ENCODE measurements at places on chromosomes 16 and 17.
A peak's percentile ranks its signal among the peaks of the same experiment; 100 is the strongest.

GRCh38 chr17:8894673-8895578 is 27.5 kb upstream of the PIK3R6 start:
- DNase-seq: peak; percentile 55

DNA sequence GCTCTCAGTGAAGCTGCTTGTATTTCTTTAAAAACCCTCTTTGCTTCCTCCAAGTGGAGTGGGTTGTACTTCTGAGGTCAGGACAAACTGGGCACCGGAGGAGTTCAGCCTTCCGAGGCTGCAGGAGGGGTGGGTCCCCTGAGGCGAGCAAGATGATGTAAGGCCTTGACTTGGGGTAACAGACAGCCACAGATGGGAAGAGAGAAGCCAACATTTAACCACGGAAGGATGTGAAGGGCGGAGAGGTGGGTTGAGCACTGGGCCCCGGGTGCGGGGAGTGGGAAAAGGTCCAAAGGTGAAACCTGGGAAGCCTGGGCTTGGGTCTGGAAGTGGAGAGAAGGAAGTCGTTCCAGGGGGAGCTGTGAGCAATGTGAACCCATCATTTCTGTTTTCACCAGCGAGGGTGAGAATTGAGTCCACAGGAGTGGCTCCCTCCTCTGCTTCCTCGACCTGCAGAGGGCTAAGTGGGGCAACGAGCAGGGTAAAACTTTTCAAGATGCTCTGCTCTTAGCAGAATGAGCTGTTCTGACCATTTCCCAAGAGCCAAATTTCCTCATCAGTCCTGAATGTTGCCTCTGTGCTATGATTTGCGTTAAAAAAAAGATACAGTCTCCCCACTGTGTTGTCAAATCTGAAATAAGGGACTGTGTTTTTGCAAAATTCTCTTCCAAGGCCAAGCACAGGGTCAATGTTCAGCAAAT is 137.7 kb upstream of the CRHR1 start:
- no peak for DNase-seq

DNA sequence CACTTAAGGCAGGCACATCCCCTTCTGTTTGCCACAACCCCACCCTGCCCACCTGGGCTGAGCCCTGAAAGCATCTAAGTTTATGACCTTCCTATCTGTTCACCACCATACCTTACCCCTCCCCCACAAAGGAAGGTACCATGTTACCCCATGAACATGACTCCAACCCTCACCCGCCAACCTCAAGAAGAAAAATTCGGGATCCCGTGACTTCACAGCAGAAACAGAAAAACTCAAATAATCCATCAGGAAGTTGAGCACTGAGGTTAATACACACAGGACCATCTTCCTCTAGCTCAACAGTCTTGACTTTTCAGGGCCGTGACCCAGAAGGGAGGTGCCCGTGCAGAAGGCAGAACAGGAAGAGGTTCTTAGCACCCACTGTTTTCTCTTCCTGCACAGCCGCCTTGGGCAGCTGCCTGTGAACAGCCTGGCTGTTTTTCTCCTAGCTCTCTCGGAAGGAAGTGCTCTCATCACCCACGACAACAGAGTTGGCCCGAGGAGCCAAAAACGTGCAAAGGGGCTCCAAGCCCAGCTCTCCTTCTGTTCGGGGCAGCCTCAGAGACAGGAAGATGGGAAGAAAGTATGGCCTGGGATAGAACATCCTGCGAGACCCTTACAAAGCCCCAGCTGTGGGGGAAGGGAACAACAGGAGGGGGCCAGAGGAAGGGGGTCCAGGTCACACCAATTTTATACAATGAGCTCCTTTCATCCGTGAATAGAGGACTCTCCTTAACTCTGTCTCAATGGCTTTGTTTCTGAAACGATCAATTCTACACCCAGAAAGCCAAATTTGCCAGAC is 101.1 kb downstream of the XYLT1 start:
- no peak for DNase-seq

DNA sequence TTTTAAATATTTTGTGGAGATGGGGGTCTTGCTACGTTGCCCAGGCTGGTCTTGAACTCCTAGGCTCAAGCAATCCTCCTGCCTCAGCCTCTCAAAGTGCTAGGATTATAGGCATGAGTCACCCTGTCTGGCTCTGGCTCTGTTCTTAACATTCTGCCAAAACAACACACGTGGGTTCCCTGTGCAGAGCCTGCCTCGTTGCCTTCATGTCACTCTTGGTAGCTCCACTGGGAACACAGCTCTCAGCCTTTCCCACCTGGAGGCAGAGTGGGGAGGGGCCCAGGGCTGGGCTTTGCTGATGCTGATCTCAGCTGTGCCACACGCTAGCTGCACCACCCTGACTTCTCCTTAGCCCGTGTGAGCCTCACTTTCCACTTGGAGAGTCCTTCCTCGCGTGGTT is 19.3 kb downstream of the CRISPLD2 start:
- DNase-seq: no peak

DNA sequence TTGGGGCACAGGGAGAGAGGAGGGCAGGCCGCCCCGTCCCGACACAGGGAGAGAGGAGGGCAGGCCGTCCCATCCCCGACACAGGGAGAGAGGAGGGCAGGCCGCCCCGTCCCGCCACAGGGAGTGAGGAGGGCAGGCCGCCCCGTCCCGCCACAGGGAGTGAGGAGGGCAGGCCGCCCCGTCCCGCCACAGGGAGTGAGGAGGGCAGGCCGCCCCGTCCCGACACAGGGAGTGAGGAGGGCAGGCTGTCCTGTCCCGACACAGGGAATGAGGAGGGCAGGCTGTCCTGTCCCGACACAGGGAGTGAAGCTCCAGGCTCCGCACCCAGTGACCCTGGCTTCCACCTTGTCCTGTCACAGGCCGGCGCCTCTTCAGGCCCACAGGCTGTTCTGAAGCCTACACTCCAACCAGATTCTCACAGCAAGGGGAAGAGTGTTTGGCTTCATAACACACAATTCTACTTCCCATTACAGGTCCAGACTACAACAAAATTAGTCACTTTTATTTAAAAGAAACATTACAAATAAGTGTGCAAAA is 34.1 kb downstream of the WDR45B start:
- DNase-seq: no peak

DNA sequence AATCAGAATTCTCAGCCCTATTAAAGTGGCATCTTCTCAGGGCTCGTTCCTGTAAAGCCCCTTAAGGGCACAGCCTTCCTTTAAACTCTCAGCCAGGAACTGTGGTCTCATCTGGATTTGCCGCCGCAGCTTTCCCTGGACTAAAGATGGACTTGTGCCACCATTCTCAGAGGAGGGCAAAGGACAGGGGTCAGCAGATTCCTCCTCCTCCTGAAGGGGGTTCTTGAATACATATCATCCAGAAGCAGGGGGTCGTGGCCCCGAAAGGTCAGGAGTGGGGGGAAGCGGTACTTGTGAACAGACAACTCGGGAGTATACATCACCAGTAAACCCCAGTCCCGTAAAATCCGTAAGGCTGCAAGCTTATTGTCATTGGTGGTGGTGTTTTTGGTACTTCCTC is 174.8 kb downstream of the RPTOR start:
- DNase-seq: no peak

GRCh38 chr17:7403727-7403976 is 245 bp downstream of the TMEM256 start:
- DNase-seq: no peak

DNA sequence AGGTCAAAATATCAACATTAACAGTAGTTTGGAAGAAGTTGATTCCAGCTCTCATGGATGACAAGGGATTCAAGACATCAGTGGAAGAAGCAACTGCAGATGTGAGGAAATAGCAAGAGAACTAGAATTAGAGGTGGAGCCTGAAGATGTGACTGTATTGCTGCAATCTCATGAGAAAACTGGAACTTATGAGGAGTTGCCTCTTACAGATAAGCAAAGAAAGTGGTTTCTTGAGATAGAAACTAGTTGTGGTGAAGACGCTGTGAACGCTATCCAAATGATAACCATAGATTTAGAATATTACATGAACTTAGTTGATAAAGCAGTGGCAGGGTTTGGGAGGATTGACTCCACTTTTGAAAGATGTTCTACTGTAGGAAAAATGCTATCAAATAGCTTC is 67.8 kb downstream of the GOSR1 start:
- DNase-seq: no peak

DNA sequence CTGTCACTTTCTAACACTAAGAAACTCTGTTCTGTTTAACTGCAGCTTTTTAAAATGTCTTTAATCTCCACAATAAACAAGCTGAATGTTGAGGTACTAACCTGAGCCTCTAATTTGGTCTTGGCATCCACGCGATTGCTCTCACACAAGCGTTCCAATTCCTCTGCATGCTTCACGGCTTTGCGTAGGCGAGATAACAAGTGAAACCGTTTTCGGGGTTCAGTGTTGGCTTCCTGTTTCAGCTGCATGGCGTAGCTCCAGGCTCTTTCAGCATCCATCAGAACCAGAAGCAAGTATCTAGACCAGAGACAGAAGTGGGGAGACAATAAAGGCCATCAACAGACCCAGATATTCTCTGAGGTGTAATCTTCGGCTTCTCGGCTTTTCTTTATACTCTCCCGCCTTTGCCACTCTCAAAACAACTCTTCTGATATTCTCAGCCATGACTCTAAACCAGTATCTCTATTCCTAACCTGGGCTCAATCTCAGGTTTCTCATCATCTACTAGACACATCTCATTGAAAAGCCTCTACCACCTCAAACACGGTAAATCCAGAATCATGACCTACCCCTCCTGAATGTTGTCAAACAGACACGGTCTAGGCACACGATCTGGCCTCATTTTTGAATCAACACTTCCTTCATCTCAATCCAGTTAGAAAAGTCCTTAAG is 8.3 kb downstream of the SRP68 start:
- no peak for DNase-seq

GRCh38 chr17:31147507-31148202 is 52.9 kb downstream of the NF1 start:
- DNase-seq: no peak

DNA sequence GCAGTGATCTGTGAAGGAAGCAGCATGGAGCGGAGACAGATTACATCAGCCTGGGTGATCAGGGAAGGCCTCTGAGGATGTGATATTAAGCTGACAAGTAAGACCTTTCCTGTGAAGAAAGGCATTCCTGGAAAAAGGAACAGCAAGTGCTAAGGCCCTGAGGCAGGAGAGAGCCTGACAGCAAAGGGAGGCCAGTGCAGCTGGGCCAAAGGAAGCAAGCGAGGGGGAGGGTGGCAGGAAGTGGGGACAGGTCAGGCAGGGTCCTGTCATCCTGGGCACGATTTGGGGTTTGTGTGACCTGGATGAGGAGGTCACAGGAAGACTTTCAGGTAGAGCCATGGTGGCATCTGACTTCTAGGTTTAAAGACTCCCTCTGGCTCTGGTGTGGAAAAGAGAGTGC is 12.3 kb downstream of the CPNE2 start:
- DNase-seq: no peak

DNA sequence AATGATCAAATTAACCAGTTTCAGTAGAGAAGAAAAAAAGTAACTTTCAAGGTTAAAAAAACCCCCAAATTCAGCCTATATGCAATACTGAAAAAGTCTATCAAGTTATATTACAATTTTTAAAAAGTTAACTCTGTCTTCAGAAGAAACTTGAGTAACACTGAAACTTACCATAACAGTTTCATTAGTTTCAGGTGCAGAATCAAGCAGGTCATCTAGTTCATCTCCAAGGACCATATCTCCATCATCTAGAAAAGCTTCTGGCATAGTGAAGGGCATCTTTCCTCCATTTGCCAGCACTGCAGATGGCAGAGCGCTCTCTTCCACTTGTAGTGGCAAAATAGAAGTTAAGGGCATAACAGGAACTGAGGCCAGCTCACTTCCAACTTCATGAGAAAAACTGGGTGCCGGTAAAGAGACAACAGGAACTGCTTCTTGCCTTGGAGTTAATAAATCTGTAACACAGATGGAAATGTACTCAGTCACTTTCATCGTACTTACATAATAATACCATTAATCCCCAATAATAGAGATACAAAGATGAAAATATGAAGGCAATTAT is 22.9 kb downstream of the ZC3H7A start:
- DNase-seq: no peak

GRCh38 chr17:45265821-45266220 is 3.9 kb upstream of the SPATA32 start:
- peak; percentile 74 for DNase-seq

DNA sequence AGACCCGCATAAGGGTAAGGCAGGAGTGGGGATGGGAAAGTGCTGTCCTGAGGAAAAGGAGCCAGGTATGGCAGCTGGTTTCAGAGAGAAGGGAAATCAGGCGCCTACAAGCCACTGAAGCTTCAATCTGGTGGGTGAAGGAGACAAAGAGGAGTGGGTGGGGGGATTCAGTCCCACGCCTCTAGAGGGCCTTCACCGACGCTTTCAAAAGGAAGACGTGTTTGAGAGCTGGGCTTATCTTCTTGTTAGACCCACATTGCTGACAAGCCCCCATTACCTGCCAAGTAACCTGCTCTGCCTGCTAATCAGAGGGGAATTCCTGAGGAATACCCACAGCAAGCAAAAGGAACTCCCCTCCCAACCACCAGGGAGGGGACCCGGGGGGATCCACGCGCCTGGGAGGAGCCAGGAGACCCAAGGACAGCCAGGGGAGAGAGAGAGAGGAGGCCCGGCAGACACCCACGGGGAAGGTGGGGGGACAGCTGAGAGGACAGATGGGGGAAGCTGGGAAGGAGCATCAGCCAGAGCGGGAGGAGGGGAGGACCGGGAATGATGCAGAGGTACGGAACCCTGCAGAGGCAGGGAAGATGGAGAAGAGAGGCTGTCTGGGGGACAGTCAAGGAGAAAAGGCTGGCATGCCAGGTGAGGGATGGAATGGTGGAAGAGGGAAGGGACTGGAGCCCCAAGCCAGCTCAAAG is 1.0 kb downstream of the MTMR4 start:
- no peak for DNase-seq

DNA sequence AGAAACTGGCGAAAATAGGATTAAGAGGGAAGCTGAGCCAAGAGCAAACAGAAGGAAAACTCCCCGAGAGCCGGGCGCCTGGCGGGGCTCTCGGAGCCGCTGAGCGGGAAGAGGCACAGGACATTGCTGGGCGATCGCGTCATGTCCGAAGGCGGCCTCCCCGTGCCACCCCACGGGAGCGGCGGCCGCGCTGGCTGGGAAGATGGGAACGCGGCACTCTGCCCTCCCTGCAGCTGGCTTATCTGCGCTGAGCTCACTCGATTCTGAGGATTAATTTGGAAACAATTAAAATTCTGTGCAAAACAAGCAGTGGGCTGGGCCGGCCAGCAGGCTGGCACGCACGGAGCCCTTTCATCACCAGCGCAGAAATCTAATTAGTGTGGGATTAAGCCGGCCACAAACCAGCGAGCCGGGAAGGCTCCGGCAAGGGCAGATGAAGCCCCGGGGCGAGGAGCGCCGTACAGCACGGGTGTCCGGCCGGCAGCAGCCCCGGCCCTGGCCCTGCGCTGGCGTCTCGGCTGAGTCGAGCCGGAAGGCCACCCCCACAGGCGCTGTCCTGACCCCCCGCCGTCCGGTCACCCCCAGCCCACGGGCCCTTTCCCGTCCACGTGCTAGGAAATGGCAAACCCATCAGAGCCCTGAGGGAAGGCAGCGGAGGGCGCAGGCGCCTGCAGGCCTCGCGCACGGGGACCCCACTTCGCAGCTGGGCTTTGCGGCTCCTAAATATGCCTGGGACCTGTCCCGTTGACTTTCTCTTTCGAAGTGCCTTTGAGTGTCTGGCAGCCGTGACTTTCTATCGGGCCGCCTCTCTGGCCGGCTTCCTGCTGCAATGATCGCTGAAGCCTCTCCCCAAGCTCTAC is 37.9 kb downstream of the SOX8 start:
- DNase-seq: no peak

- no peak for DNase-seq
Measured at GRCh38 chr16:23499801-23500200, 10.5 kb downstream of the GGA2 start.

- no peak for DNase-seq
Measured at GRCh38 chr16:1154887-1155331, 2.0 kb downstream of the CACNA1H start.

Measured in HS-5 (cell line).